ENCODE measurements at places on chromosomes 2 and 18. TPM values are rescaled to one million over a fixed set of nuclear protein-coding genes. Genes with fewer than 3 reads are reported as not detected.

DNA sequence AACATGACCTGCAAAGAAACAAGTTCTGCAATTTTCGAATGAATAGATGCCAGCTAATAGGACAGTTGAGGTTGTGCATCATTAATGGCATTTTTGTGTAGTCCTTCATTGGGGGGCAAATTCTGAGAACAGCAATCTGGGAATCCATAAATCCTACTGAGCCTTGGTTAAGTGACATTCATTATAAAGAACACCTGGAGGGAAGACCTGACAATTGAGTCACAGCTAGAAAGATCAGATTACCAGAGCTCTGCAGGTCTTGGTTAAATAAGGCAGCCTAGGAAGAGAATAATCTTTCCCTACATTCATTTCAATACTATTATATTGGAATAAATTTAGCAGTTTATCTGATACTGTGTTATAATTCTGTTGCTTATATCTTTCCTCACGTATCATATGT lies 14.3 kb downstream of the KCNH7 start:
- no peaks in the 10 kb centered on the region for H3K4me1 ChIP-seq
- H3K4me3 ChIP-seq = no peak overlapping the region
- no peak overlapping the region for H3K27ac ChIP-seq

DNA sequence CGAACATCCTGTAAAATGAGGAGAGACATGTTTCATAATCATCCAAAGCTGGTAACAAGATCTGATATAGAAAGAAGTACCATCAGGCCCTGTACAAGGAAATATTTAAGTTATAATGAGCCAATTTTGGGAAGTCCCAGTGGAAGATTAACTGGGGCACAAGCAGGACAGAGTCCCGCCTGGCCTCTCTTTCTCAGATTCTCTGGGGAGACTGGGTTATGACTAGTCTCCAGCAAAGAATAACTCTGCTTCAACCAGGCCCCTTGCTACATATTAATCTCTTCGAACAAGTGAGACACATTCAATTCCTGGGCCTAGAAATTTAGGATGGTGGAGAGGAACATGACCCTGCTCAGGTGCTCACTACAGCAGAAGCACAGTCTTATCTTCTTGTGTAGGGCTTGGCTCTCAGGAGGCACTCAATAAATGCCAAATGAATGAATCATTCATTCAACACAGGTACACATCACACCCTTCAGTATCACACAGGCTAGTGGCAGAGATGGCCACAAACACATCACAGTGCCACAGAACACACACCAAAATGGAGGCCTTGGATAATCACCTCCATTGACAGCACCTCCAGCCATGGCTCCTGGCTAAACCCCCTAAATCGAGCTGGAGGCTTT lies 46.4 kb upstream of the RNF152 start:
- H3K4me1 ChIP-seq = peaks cover 10% of the 10 kb centered on the region
- H3K27me3 ChIP-seq = peaks cover 8% of the 10 kb centered on the region
- DNase-seq = no peak
- H3K27ac ChIP-seq = no peak overlapping the region

DNA sequence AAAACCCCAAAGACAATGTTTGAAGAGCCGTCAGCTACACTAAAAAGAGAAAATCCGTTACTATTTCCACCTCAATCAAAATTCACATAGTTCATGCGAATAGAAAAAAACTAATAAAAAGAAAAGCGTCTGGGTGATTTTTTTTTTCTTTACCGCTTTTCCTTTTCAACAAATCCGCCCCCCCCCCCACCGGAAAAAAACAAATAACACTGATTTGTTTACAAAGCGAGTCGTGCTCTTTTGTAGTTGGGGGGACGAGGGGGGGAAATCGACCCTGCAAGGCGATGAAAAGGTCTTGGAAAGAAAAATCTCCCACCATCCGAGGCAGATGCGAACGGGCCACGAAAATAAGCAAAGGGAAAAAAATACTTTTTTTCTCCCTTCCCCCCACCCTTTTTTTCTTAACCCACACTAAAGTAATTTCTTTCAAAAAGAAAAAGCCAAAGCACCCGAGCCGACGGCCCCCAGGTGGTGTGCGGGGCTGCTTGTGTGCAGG lies 638 bp downstream of the ZNF521 start:
- no peaks in the 10 kb centered on the region for H3K36me3 ChIP-seq
- H3K27ac ChIP-seq = no peak overlapping the region

EPC2 gene
- total RNA-seq = 24.0 TPM

Data from activated naive CD4-positive, alpha-beta T cell treated with anti-CD3 and anti-CD28 coated beads for 36 hours (primary cell).